ENCODE measurements at places on chromosomes 7 and 10. TPM values are rescaled to one million over a fixed set of nuclear protein-coding genes. Genes with fewer than 3 reads are reported as not detected.

NPC1L1 gene
- total RNA-seq = not detected

OR6B1 gene
- total RNA-seq = not detected

FZD8 gene
- total RNA-seq = 0.39 TPM

CRYGN gene
- total RNA-seq = not detected

NKX2-3 gene
- not detected for total RNA-seq

NEUROD6 gene
- not detected for total RNA-seq

EPO gene
- not detected for total RNA-seq

SAP25 gene
- 12.9 TPM for total RNA-seq

MGAM2 gene
- total RNA-seq = 0.58 TPM

ATOH7 gene
- not detected for total RNA-seq

ACBD7 gene
- total RNA-seq = 3.1 TPM

GIMAP4 gene
- total RNA-seq = 193 TPM

NRF1 gene
- total RNA-seq = 22.5 TPM
